ENCODE measurements at places on chromosomes 1 and 21.

- DNase-seq, result no peak
Observed at GRCh38 chr1:39752703-39753102, 14.0 kb downstream of the PPIE start.

DNA sequence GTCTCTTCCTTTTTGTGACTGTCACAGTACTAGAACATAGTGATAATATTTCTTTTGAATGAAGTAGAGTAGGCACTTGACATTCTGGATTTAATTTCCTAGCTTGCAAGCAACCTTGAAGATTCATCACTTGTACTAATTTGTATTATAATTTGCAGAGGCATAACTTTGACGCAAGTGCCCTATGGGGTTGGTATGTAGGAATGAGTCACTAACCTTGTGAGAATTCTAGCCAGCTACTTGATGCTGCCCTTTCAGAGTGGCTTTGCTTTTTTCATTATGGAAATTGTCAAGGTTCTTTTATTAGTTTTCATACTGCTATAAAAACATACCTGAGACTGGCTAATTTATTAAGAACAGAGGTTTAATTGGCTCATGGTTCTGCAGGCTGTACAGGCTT, 13.7 kb upstream of the DPH5 start:
- DNase-seq, result no peak

GRCh38 chr21:33761441-33762036, 119.2 kb downstream of the ITSN1 start:
- DNase-seq, result no peak

DNA sequence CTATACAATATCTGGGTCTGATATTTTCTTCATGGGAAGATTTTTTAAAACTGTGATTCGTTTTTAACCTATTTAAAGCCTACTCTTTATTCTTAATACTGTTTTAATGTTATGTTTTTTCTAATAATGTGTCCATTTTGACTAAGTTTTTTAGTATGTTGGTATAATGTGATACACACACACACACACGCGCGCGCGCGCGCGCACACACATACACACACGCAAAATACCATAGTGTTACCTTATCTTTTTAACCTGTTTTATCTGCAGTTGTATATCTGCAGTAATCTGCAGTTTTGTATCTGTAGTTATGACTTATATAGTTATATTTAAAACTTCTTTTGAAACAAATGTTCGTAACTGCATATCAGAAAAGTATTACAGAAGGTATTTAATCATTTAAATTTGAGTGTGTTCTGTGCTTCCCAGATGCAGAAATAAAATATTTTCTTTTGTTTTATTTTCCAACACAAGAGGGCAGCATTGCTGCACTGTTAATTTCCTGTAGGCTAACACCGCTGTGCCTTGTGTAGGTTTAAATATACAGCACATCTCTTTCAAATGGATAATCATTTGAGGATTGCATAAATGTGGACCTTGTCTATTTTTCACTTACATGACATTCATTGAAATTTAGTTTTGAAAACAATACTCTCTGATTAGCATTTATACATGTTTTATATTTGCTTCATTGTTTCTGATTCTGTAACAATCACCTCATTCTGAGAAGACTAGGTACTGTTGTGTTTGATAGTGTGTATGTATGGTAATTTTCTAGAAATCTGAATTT, 166.1 kb downstream of the PDE4B start:
- DNase-seq, result no peak

DNA sequence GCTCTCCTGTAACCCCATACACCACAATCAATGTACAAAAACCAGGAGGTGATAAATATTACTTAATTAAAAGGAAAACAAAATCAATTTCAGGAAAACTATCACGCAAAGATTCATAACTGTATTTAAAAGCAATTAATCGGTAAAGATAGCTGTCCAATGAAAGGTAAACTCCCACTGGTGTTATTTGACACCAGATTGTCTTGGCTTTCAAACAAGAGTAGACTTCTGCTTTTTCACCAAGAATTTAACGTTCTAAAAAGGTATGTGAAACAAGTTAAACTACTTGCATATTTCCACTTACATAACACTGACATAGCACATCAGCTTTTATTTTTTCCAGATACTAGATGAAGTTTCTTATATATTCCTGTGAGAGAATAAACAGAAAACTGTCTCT, 3.5 kb downstream of the PLPP3 start:
- no peak for DNase-seq

DNA sequence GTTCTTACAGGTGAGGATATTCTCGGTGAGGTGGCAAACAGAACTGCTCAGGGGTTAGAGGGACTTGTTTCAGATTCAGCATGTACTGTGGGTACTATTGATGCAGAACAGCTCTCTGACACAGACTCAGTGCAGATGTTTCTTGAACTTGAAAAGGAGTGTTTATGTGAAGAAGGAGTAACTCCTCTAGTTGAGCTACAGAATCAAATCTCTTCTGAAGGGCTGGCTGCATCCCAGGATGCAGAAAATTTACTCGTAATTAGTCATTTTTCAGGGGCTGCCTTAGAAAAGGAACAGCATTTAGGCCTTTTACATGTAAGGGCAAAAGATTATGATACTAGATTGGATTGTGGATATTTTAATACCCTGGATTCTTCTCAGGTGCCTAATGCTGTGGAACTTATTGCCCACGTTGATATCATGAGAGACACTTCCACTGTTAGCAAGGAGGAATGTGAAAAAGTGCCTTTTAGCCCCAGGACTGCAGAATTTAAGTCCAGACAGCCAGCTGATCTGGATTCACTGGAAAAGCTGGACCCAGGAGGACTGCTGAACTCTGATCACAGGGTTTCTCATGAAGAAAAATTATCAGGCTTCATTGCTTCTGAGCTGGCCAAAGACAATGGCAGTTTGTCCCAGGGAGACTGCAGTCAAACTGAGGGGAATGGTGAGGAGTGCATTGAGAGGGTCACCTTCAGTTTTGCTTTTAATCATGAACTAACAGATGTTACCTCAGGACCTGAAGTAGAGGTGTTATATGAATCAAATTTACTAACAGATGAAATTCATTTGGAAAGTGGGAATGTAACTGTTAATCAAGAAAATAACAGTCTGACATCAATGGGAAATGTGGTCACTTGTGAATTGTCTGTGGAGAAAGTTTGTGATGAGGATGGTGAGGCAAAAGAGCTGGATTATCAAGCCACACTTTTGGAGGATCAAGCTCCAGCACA, 79.6 kb upstream of the BMP8A start:
- no peak for DNase-seq

GRCh38 chr21:39131791-39132190, 51.5 kb downstream of the PSMG1 start:
- DNase-seq, result no peak

- no peak for DNase-seq
Observed at GRCh38 chr1:230828421-230828820, 39.9 kb downstream of the C1orf198 start.

DNA sequence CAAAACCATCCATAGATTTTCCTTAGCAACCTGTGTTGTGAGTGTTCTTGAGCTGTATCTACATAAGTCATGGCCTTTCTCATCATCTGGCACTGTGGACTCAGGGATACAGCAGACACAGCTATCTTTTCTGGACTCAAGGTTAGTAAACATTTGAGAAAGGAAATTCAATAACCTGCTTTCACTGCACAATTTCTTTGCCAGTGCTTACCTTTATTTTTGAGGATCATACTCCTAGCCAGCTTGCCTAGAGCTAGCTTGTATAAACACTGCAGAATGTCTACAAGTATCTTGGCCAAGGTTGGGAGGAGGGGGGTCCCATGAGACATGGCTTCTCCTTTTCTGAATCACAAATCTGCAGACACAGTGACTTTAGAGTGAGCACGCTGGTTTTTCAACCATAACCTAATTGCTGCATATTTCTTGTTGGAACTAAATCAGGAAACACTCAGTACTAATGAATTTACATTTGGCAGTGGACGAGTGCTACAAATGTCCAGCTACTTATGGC, 27.2 kb downstream of the ADAMTS5 start:
- no peak for DNase-seq

- no peak for DNase-seq
Observed at GRCh38 chr1:71019233-71019969, 28.2 kb downstream of the PTGER3 start.

GRCh38 chr1:57551476-57551875, 127.6 kb upstream of the DAB1 start:
- DNase-seq, result no peak

DNA sequence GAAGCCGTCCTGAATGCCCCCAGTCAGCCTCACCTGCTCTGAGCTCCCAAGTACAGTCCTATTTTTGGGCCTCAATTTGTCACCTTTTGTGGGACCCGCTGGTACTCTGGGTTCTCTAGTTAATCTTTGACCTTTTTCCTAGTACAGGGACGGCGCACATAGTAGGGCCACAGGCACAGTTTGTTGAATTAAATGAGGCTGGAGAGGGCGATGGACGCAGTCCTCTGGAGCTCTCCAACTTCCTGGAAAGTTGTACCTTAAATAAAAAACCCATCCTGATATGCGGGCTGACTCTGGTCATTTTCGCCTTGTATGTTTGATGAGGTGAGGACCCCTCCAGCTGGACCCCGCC, 4.8 kb downstream of the FAM110D start:
- no peak for DNase-seq

DNA sequence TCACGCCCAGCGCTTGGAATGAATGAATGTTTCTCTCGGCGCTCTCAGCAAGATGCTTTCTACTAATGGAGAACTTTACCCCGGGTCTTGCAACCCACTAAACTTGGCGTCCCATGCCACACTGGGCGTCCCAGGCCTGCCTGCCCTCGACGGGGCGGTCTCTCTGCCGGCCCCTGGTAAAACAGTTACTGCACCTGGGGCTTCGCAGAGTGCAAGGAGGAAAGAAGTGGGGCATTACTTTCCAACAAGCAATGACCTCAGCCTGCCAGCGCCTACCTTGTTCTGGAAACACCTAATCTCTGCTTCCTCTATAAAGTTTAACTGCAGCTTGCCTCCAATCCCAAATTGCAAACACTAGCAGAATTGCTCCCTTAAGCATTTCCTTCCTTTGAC, 27.8 kb upstream of the NFIA start:
- DNase-seq, result no peak

DNA sequence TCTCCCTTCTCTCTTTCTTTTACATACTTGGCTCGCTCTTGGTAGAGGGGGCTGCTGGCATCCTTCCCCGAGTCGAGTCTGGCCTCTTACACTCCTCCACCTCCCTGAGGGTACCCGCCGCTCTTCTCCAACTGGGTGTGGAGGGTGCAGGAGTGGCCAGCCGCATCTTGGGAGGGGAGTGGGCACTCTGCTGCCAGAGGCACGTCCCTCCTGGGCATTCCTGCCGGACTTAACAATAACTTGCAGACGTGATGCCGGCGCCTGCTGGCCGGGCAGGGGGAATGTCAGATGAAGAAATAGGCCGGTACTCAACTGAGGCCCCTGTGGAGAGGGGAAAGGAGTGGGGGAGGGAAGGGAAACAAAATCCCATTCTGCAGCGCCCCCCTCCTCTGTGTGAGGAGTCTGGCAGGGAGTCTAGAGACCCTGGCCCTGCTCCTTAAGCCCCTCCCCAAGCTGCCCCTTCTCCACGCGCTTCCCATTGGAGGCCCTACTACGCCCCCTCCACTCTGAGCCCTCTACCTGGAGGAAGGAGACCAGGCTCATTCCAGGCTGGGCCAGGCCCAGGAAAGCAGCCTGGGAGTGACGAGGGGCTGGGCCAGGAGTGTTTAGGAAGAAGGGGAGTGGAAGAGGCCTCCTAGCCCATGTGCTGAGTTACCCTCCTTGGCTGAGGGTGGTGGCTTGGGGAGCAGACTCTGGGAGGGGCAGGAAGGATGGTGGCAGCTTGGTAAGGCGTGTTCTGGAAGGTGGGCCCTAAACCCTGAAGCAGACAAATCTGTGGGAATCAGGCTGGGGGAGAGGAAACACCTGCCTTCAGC, 1.8 kb downstream of the ATP2B4 start:
- DNase-seq, result no peak

GRCh38 chr1:43329995-43330751, 7.4 kb upstream of the MPL start:
- no peak for DNase-seq

- no peak for DNase-seq
Observed at GRCh38 chr1:5620997-5621396, 371.2 kb downstream of the NPHP4 start.

GRCh38 chr1:104084380-104084779, 334.7 kb downstream of the AMY1C start:
- no peak for DNase-seq

- DNase-seq, result no peak
Observed at GRCh38 chr1:39250460-39251240, 46.2 kb downstream of the MACF1 start.

DNA sequence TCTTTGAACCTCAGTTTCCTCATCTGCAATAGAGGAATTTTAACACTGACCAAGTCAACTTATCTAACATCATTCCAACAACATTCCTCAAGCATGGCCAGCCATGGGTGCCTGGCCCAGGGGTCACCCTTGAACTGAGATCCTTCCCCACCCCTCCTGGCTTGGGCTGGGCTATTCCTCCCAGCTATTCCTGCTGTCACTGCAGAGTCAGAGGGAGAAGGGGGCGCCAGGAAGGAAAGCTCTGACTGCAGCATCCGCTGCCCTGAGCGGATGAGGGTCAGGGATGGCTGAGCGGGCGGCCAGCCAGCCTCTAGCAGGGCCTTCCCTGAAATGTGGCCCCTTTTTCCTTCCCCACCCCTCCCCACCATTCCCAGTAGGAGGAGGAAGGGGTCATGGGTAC, 3.1 kb downstream of the TINAGL1 start:
- no peak for DNase-seq

DNA sequence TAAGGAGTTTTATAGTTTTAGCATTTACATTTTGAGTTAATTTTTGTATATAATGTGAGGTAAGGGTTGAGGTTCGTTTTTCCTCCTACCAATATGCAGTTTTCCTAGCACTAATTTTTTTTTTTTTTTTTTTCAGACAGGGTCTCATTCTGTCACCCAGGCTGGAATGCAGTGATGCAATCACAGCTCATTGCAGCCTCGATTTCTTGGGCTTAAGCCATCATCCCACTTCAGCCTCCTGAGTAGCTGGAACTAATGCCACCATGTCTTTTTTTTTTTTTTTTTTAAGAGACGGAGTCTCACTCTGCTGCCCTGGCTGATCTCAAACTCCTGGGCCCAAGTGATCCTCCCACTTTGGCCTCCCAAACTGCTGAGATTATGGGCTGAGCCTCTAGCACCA, 2.5 kb upstream of the UBASH3A start:
- no peak for DNase-seq

GRCh38 chr1:152519851-152520250, 5.6 kb downstream of the CRCT1 start:
- no peak for DNase-seq
